ENCODE measurements at places on chromosomes 2 and 18.

DNA sequence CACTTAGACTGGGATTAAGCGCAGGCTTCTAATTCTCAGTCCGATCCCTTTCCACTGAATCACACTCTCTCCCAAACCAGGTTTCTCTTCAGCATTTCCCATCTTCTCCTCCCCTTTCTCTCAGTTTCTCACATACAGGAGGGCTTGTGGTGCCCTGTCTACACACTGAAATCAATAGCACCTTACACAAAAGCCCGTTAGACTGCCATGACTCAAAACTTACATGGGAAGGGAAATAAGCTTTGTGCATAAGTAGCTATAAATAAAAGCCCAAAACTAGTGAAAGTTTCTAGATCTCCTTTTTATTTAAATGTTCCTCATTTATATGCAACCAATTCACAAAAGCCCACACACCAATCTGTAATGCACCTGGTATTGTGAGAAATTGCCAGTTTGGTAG lies 318.4 kb downstream of the TXNL1 start:
- DNase-seq, result no peak

GRCh38 chr2:165406173-165406572 lies 63.3 kb upstream of the CSRNP3 start:
- peak; percentile 24 for DNase-seq

GRCh38 chr2:24874035-24874434 lies 46.0 kb downstream of the ADCY3 start:
- no peak for DNase-seq

DNA sequence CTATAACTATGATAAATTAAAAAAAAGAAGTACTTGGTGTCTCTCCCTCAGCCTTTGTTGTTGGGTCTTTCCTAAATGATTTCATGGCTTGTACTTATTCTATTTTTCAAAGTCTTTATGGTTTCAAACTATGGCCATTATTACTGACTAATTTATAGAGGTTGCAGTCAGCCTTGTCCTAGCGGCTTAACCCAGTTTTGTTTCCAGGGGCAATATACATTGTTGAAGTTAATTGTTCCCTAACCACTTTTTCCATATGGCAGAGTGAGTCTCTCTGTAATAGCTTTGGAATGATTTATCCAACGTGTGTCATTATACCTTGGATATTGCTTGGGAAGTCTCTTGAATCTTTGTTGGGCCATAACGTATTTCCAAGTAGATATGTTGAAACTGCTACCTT lies 408.8 kb downstream of the HRH4 start:
- no peak for DNase-seq

DNA sequence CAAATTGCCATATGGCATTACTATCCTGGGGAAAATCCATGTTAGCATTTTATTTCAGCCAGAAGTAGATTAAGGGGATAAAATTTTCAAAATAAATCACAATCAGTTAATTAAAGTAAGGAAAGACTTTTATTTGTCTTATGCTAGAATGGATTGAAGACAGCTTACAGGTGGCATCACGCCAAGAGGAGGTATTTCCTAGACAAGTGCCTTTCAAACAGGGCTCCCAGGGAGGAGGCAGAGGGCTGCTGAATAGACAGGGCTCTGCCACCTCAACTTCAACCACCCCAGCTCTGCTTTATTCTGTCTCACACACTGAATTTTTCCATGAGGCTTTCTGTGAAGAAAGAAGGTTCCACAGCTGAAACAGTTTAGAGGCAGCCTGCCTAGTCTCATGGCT lies 12.2 kb downstream of the CCDC68 start:
- DNase-seq, result peak; percentile 46

DNA sequence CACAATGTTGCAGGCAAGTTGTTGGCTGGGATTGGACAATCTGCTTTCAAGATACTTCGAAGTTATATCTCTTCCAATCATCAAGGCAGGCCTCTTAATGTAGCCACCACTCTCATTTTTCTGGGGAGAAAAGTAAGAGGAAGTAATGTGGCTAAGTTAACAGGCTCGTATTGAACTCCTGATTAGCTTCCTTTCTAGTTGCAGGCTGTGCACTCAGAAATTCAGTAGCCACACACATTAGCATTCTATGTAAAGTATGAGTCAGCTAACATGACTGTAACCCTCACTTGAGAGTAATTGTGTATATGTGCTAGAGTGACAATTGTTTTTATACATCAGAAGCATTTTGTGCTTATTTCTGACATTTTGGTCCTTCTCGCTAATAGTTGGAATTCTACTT lies 3.3 kb downstream of the TWSG1 start:
- no peak for DNase-seq

DNA sequence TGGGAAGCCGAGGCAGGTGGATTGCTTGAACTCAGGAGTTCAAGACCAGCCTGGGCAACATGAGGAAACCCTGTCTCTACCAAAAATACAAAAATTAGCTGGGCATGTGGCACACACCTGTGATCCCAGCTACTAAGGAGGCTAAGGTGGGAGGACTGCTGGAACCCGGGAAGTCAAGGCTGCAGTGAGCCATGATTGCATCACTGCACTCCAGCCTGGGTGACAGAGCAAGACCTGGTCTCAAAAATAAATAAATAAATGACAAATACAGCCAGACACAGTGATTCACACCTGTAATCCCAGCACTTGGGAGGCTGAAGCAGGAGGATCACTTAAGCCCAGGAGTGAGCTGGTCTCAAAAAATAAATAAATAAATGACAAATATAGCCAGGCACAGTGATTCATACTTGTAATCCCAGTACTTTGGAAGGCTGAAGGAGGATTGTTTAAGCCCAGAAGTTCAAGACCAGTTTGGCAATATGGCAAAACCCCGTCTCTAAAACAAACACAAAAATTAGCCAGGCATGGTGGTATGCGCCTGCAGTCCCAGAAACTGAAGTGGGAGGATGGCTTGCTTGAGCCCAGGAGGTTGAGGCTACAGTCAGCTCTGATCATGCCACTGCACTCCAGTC lies 6.2 kb downstream of the KANSL3 start:
- DNase-seq, result no peak

GRCh38 chr2:240905176-240905781 lies 857 bp upstream of the CROCC2 start:
- peak; percentile 72 for DNase-seq

DNA sequence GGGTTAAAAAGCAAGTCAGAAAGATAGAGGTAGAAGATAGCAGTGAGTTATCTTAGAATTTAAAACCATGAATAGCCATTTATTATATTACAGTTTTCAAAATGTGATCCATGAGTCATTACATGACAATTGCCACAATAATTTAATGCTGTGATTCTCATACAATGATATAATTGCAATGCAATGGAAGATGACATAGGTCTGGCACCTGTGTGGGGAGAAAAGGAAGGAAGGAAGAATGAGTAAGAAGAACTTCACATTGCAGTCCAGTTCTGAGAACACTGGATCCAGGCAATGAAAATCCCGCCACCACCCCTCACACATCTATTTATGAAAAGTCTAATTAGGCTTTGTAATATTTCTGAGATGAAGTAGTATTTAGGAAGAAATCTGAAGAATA lies 738.1 kb upstream of the LINC00305 start:
- DNase-seq, result no peak

DNA sequence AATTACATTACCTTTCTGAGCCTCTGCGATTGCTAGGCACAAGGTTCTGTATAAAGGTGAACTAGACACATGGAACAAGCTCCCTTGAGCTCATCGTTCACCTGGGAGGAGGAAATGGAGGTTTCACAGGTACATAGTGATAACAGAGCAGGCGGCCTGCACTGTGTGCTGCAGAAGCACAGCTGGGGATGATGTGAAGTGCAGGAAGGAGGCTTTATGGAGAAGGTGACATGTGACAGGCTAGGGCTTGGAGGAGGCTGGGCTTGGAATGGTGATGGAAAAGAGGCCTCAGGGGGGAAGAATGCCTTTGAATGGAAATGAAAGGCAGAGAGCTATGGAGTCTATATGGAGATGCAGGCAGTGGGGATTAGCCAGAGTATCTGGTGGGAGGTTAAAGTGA lies 22.9 kb downstream of the MARCHF4 start:
- DNase-seq, result no peak

- DNase-seq, result no peak
Measured at GRCh38 chr2:39615675-39616074, 50.0 kb upstream of the TMEM178A start.

DNA sequence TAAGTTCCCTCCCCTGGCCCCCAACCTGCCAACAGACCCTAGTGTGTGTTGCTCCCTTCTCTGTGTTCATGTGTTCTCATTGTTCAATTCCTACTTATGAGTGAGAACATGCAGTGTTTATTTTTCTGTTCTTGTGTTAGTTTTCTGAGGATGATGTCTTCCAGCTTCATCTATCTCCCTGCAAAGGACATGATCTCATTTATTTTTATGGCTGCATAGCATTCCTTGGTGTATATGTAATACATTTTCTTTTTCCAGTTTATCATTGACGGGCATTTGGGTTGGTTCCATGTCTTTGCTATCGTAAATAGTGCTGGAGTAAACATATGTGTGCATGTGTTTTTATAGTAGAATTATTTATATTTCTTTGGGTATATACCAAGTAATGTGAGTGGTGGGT lies 602.2 kb downstream of the DSC3 start:
- DNase-seq, result no peak

DNA sequence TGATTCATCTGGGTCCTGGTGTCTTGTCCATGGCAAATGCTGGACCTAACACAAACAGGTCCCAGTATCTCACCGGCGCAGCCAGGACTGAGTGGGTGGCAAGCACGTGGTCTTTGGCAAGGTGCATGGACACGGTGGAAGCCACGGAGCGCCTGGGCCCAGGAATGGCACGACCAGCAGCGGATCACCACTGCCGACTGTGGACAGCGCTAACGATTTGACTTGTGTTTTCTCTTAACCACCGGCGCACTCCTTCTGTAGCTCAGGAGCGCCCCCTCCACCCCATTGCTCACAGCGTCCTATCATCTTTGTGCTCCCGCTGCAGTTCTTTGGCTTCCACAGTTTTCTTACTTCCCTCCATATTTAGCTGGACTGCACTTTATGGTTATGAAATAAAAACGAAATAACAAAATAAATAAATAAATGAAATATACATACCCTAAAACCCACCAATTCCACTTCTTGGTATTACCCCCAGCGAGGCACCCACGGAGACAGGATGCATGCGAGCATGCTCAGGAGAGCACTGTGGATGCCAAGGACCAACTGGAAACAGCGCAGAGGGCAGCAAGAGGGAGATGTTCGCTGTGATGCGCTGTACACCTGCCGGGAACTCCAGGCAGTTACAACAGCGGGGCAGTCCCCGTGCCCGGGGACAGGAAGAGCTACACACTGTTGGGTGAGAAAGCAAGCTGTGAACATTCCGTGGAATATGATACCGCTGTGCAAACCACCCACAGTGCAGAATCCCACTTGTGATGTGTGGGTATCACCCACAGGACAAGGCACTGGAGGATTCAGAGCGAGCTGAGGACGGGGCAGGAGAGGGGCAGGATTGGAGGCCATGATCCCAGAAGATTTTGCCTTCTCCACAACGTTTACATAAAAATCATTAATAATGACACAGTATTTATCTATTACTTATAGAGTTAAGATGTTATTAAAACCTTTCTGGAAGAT lies 7.0 kb upstream of the CIDEA start:
- no peak for DNase-seq

DNA sequence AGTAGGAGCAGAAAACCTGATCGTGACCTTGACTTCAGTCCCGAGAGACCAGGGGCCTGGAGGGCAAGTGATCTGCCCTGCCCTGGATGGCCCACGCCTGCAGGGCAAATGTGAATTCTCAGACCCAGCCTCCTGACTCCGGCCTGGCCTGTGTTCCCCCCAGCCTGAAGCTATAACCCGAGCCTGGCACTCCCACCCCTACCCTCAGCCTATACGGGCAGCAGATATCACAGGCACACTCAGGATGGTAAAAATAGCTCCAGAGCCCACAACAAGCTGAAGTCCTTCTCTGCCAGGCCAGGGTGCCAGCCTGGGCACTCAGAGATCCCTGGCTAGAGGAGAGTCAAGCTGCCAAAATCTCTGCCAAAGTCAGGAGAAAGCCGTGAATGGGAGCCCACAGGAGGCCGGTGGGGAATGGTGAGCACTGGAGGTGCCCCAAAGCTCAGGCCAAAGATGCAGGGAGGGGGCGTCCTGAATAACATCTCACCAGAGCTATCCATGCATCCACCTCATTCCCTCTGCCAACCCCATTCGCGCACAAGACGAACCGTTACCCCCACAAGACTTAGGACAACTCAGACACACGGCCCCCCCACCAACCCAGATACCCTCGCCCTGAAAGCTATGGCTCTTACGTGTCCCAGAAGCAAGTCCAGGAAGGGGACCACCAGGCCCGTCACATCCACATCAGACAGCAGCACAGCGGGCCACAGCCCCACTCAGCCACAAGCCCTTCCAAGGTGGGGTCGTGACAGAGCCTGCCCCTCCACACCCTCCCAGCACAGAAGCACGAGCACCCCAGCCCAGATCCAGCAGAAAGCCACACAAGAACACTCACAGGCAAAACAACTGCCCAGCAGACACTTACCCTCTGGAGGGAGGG lies 144.9 kb downstream of the TNS1 start:
- DNase-seq, result no peak

GRCh38 chr2:11553661-11554398 lies 20.0 kb downstream of the GREB1 start:
- DNase-seq, result no peak

DNA sequence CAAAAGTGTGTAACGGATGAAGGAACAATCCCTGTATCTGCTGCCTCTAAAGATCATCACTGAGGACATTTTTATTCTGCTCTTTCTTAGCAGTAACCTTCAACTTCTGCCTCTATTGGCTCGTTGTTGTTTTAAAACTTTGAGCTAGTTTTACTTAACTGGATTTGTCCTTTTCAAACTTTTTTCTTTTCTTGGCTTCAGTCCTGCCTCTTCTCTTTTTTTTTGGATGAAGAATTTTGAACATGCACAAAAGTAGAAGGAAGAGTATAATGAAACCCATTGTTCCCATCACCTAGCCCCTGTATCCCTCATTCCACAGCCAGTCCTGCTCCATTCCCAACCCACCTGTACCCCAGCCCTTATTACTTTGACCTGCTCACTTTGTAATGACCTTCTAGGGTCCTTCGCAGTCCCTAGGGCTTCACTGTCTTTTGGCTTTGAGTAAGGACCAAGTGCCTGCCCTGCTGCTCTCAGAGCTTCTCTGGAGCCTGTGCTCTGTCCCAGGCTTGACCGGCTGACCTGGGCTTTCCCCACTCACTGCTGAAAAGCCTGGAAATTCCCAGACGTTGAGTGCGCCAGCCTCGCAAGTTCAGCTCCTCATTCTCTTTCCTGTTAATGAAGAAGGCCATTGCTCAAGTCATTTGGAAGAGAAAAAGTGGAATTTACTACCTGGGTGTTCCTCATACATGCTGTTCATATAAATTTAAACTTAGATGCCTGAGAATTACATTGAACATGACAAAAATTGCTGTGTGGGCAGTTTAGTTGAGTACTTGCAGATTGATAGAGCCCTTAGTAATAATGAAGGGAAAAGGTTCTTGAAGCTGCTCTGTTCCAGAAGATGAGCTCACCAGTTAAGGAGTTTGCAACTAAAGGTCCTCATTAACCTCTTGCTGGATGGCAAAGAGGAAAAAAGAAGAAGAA lies 149.3 kb upstream of the ALPP start:
- DNase-seq, result no peak

DNA sequence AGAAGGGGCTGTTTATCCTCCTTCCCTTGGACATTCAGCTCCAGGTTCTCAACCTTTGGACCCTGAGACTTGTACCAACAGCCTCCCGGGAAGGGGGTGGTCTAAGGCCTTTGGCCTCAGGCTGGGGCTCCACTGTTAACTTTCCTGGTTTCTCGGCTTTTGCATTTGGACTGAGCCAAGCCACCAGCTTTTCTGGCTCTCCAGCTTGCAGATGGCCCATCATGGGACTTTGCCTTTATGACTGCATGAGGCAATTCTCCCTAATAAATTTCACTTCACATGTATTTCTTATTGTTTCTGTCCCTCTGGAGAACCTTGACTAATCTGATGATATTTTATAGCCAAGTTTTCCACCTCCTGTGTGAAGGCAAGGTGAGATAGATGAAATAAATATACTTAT lies 180.8 kb downstream of the PPP1R1C start:
- DNase-seq, result no peak

Data from D341Med (cell line).